ENCODE measurements at places on chromosomes 1 and 21.
A peak's percentile ranks its signal among the peaks of the same experiment; 100 is the strongest.

DNA sequence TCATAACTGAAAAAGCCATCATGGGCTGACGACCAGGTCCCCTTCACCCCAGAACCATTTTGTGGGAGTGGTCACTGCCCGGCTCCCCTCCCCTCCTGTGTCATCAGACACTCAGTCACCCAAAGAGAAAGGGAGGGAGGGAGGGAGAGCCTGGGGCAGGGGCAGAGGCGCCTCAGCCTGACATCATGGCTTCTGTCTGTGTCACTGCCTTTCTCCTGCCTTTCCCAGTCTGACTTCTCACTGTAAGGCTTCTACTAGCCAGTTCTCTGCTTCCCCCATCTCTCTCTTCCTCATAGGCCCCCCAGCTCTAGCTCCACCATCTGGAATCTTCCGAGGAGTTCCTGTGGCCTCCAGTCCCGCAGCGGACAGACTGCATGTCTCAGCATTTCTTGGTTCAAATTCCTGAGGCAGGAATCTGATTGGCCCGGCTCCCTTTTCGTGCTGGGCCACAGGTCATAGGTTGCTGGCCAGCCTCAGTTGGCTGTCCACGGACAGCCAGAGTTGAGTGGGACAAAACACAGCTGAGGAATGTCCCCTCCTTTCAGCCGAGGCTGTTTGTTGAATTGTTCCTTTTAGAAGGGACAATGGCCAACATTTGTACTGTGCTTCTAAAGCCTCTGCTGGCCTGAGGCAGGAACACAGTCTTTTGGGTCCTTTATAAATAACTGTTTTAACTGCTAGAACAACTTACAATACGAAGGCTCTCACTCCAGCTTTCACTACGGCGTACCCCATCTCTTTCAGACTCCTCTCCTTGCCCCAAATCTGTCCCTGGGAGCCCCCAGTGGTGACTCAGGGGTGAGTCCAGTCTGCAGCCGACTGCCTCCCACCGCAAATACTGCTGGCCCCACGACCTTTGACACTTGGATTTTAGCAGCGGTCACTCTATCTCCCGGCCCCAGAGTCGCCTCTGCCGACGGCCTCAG lies 18.7 kb upstream of the KANK4 start:
- DNase-seq = no peak

GRCh38 chr1:109468903-109469302 lies 2.6 kb downstream of the SYPL2 start:
- no peak for DNase-seq

GRCh38 chr1:17606826-17607440 lies 67.4 kb downstream of the ARHGEF10L start:
- peak; percentile 70 for DNase-seq

GRCh38 chr1:63843010-63843409 lies 69.2 kb downstream of the ROR1 start:
- DNase-seq = no peak

GRCh38 chr21:46649356-46649755 lies 13.9 kb downstream of the PRMT2 start:
- DNase-seq = no peak

DNA sequence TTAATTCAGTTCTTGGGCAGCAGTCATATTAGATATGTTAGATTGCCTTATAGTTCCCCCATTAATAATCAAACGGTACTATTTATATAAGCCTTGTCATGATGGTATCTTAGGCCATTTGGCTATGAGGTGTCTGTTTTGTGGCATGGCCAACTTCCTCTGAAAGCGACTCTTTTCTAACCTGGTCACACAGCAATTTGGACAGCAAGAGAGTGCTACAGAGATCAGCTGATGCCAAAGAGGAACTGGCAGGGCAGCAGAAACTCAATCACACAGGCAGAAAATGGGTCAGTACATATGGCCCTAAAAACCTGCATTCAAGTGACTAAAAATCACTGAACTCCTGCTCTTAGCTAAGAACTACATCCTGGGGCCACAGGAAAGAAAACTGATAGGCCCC lies 13.4 kb upstream of the MUTYH start:
- no peak for DNase-seq

GRCh38 chr1:30418061-30418938 lies 305.1 kb downstream of the MATN1 start:
- DNase-seq = no peak

GRCh38 chr1:222288053-222288452 lies 259.9 kb downstream of the HHIPL2 start:
- DNase-seq = no peak

DNA sequence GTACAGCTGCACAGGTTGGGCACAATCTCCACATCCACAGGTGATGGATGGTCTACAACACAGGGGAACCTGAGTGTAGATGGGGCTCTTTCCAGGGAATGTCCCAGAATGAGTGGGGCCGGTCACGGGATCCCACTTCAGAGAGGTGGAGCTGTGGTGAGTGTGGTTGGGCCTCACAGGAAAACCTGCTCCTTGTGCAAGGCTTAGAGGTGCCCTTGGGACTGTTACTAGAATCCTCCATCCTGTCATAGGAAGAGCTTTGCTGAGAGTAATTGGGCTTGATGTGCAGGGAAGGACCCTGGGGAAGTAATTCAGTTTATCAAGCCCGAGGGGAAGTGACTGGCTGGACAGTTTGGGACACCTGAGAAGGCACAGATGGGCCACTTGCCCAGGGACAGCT lies 137.9 kb downstream of the ZSCAN20 start:
- no peak for DNase-seq

- DNase-seq = peak; percentile 65
These were observed 7.6 kb downstream of the LAPTM5 start for GRCh38 chr1:30749691-30750583.

DNA sequence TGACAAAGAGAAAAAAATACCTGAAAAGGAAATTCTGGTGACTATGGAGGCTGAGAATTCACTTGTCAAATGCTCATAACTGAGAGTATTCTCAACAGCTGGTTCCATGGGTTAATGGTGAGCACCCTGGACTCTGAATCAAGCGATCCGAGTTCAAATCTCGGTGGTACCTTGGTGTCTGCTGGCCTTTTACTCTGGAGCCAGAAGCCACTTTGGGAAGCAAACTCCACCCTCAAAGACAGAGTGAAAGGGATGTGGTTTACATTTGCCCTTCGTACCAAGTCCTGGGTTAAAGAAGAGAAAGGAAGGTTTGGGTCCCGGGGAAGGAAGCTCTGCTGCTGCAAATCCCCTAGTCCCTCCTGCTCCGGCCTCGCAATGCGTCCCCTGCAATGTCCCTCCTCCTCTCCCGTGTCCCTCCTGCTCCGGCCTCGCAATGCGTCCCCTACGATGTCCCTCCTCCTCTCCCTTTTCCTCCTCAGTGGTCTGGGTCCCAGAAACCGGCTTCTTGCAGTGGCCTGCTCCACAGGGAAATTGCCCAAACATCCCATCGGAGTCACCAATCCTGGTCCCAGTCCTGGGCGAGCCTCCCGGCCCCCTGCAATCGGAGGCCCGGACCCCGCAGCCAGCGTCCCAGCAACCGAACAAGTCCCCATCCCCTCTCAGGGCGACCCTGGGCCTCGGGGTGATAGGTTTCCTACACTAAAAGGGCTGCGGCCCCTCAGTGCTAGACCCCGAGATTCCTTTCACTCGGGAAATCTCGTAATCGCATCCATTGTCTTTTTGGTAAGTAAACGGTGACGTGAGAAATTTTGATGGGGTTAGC lies 129.4 kb downstream of the PPIAL4G start:
- DNase-seq = peak; percentile 37

GRCh38 chr1:18724801-18725200 lies 94.2 kb downstream of the PAX7 start:
- DNase-seq = no peak

DNA sequence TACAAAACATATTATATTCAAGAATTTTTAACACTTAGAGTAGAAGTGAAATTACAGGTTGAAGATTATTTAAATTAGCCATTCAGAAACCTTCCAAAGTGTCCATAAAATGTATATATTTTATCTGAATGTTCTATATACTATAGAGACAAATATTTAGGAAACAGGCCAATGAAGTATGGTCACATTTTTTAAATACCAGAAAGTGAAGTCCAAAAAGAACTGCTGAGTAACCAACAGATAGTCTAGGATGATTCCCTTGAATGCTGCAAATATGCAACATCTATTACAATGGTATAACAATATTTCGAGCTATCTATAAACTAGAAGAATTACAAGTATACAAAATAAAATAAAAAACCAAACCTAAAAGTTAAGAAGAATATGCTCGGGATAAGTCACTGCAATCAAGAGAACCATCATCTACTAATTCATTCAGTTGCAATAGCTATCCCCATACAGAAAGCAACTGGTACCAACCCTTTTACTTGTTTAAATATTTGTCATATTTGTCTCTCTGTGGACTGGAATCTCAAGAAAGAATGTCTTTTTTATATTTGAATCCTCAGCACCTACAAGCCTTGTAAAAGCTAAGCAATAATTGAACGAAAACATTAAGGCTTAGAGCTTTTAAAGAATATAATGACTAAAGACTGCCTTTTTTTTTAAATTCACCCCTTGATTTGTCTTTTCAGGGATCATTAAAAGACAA lies 8.1 kb downstream of the ODF2L start:
- no peak for DNase-seq

DNA sequence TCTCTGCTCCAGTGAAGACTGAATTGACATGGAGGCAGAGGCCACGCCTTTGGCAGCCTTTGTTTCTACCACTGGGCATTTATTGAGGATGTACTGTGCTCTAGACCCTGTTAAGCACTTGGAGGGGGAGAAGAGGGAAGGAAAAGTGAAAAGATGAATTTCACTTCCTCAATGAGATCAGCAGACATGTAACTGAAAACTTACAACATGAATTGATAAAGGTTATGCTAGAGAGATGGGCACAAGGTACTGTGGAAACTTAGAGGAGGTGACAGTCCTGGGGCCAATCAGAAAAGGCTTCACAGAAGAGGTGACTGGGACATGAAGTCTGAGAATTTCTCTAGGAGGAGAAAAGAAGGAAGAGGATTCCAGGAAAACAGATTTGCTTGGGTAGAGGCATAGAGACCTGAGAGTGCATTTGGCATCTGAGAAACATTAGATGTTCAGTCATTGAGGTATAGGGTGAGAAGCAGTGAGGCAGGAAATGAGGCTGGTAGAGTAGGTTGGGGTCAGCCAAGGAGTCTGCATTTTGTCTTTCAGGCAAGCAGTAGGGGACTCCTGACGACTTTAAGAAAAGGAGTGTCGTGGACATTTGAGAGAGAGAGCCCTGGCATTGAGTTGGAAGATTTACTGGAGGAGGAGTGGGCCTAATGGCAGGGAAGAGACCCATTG lies 113.0 kb downstream of the SYT2 start:
- DNase-seq = no peak

DNA sequence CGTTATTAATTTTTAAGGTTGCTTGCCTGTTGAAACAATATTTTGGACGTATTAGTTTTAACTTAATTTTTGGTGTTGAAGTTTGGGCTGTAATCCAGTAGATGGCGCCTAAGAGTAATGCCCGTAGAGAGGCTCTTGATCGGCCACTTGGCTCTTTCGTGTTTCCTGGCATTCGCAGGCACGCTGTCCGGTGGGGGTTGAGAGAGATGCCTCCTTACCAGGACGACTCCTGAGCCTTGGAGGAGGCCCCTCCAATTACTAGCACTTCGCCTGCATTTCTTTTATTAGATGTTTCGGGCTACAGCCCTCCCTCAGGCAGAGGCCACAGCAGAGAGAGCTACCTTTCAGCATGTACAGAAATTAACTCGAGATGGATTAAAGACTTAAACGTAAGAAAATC lies 12.0 kb downstream of the OR2M4 start:
- DNase-seq = peak; percentile 26

DNA sequence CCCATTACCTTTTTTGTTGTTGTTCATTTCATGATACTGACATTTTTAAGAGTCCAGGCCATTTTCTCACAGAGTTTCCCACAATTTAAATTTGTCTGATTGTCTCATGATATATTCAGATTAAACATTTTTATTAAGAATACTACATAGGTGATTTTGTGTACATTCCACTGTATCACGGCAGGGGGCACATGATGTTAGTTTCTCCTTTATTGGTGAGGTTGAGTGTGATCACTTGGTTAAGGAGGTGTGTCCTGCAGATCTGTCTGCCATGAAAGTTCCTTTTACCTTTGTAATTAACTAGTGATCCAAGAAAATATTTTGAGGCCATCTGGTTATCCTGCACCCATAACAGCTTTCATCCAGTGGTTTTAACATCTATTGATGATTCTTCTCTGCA lies 11.8 kb downstream of the RTCA start:
- DNase-seq = peak; percentile 16

GRCh38 chr1:8721679-8722324 lies 95.6 kb downstream of the RERE start:
- DNase-seq = no peak

DNA sequence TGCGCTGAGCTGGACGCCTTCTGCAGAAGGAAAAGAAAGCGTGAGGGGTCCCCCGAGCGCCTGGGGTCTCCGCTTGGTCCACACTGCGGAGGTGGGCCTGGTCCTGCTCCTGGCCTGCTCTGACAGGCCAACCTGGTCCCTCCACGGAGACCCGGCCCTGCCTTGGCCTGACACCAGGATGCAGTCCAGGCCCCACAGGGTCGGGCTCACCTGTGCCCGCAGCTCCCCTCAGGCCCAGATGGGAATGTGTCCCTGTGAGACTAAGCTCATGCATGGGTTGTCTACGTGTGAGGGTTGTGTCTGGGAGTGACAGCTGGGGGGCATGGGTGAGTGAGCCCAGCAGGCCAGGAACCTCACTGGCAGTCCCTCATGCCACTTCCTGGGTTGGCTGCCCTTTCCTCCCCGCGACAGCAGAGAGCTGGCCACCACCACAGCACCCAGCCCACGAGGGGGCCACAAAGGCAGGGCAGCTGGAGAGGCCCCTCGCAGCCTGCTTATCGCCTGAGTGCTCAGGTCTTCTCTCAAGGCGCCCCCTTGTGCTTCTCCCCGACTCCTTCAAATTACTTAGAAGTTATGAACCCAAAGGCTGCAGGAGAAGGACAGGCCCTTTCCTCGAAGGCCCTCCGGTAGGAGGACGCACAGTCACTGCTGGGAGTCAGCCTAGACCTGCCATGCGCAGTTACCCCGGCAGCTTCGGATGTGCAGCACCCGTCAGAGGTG lies 41.1 kb downstream of the SLC45A1 start:
- no peak for DNase-seq

GRCh38 chr1:223425550-223425949 lies 32.3 kb downstream of the CCDC185 start:
- no peak for DNase-seq

GRCh38 chr21:41899426-41900202 lies 20.5 kb upstream of the PRDM15 start:
- peak; percentile 79 for DNase-seq

DNA sequence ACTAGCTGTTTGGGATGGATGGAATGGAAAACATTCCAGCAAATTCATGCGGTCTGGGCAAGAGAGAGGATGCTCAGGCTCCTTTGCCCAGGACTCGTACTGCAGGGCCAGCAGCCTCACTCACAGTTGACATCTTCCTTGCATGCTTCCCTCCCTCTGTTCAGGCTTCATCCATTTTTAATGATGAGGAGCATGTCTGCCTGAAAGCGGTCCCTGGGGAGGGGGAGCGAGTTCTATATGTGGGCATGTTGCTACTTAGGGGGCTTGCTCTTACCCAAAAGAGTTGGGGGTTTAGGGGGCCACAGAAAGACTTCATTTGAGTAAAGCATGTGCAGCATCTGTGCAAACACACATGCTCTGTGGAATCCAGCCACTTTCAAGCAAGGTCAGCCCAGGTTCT lies 98.2 kb downstream of the HMGB4 start:
- no peak for DNase-seq
